ENCODE measurements at places on chromosomes 5 and 9. TPM values are rescaled to one million over a fixed set of nuclear protein-coding genes. Genes with fewer than 3 reads are reported as not detected.

Gene TEX48
- total RNA-seq = not detected

Gene CER1
- total RNA-seq = not detected

Gene CORO2A
- total RNA-seq = 1.2 TPM

Gene ZFP37
- 2.5 TPM for total RNA-seq

Gene SCGB3A2
- not detected for total RNA-seq

Gene SLCO6A1
- not detected for total RNA-seq

Gene CDX1
- not detected for total RNA-seq

Gene GARIN3
- not detected for total RNA-seq

Gene EQTN
- not detected for total RNA-seq

Gene CFAP90
- total RNA-seq = 0.53 TPM

Gene IGIP
- 0.75 TPM for total RNA-seq

Gene CCL27
- total RNA-seq = not detected

Gene GADD45G
- 0.42 TPM for total RNA-seq

Gene STPG3
- total RNA-seq = not detected

Gene TLX3
- total RNA-seq = not detected

Gene CCDC152
- not detected for total RNA-seq

Gene LCNL1
- 0.07 TPM for total RNA-seq

Gene IL33
- total RNA-seq = not detected

Gene FPGS
- 50.6 TPM for total RNA-seq

Gene TRPM6
- total RNA-seq = 1.8 TPM

Gene SLC36A3
- not detected for total RNA-seq

Data from A549 treated with GW870086 at 1 μM for 4 hours (cell line).